ENCODE measurements at places on chromosomes 12 and 14.

DNA sequence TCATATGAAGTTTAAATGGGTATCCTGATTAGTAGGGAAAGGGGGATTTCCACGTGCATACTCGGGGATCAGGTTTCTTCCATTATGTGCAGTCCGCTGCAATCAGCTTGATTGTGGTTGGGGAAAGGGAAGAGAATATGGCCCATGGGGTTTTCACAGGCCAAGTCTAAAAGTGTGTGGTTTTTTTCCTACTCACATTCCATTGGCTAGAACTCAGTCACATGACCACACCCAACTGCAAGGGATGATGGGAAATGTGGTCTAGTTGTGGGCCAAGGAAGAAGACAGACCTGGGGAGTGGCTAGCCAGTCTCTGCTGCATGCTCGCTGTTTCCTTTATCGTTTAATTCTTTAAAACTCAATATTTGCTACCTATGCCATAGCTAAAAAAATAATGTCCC lies 105.1 kb downstream of the PRIMA1 start:
- no peak for DNase-seq

GRCh38 chr14:64178814-64179213 lies 115.4 kb downstream of the ESR2 start:
- DNase-seq = no peak

DNA sequence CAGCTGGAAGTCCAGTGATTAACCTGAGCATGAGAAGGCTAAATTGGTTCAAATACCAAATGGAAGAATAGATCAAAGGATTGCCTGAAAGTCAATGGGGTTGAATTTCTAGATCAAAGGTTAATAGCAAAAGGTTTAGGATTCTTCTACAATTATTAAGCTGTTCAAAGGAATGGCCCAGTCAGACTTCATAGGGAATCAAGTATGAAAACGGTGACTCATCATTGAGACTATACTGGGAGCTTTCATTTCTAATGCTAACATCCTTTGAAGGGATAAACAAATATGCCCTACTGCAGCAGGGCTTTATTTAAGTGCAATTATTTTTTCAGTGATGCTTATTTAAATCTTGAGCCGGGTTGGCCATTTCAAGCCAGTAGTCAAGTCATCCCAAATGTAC lies 152.8 kb downstream of the RIMBP2 start:
- no peak for DNase-seq

- DNase-seq = peak; percentile 33
Observed at GRCh38 chr12:82527165-82527780, 159.4 kb upstream of the TMTC2 start.

DNA sequence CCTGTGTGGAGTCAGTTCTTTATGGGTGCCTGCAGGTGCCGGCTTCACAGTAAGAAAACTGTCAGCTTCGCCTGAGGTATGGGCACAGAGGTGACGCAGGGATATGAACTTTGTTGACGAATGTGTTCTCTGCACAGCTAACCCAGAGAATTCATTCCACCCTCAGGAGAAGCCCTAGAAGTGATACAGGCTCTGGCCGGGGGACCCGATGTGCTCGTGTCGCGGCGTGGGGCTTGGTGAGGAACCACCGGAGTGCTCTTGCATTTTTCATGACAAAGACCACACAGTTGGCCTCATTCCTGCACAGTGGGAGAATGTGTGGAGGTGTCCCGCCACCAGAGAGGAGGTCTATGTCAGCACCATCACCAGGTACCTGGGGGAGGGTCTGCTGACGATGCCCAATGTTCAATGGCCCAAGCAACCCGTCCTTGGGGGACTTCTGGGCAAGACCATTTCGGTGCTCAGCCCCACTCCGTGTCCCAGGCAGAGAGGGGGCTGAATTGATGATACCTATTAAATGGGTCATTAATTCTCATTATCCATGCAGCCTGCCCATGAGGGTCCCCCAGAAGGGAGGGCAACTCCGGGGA lies 147.5 kb upstream of the RTL1 start:
- DNase-seq = no peak

GRCh38 chr12:51890511-51891171 lies 2.7 kb downstream of the ANKRD33 start:
- DNase-seq = no peak

- no peak for DNase-seq
Observed at GRCh38 chr14:32846821-32847365, 91.8 kb upstream of the NPAS3 start.

All from smooth muscle cell of the brain vasculature (primary cell).